ENCODE measurements at places on chromosomes 2 and 18.
A peak's percentile ranks its signal among the peaks of the same experiment; 100 is the strongest.

DNA sequence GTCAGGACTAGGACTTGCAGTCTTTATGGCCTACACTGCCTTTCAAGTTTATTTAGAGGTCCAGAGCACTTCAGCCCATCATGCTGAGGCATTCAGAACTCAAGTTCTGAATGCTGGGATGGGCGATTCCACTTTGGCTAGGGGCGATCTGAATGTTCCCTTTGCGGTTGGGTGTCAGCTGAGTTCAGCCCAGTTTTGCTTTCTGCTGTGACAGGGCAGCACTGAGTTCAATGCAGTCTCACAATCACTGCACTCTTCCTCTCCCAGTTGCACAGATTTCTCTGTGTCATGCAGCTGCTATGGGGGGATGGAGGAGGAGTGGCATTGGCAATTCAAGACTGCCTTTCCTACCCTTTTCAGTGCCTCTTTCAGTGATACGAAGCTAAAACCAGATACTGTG, 1232.0 kb upstream of the FAM98A start:
- no peak for DNase-seq

- no peak for DNase-seq
Observed at GRCh38 chr2:215884451-215885087, 128.8 kb downstream of the MREG start.

- no peak for DNase-seq
Observed at GRCh38 chr2:23569761-23570365, 184.9 kb downstream of the KLHL29 start.

GRCh38 chr18:79422022-79422782, 26.5 kb downstream of the NFATC1 start:
- no peak for DNase-seq

GRCh38 chr2:53964257-53964952, 6.4 kb downstream of the PSME4 start:
- DNase-seq, result no peak

DNA sequence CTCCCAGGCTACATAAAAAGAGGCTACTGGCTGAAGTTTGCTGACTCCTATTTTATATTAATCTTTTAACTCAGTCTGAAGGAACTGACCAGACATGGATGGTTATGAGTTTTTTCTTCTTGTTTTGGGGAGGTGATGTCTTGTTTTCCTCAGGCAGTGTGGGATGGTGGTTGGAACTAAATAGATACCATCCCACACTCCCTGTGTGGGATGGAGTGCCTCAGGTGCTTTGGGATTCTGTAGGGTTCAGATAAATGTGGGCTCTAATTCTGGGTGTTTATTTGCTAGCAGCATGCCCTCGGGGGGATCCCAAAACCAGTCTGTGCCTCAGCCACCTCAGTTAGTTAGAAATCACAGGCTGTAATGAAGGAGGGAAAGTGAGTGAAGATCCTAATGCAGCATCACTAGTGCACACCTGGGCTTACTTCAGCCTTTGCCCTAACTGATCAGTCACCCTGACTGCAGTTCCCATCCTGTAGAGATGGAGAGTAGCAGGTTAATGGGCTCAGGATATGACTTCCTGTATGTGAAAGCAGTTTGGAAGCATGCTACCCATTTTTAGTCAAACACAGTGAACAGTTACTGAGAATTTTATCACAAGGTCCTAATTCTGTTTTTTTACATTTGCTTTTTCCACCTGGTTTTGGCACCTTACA, 132.2 kb downstream of the SPTBN1 start:
- DNase-seq, result no peak

DNA sequence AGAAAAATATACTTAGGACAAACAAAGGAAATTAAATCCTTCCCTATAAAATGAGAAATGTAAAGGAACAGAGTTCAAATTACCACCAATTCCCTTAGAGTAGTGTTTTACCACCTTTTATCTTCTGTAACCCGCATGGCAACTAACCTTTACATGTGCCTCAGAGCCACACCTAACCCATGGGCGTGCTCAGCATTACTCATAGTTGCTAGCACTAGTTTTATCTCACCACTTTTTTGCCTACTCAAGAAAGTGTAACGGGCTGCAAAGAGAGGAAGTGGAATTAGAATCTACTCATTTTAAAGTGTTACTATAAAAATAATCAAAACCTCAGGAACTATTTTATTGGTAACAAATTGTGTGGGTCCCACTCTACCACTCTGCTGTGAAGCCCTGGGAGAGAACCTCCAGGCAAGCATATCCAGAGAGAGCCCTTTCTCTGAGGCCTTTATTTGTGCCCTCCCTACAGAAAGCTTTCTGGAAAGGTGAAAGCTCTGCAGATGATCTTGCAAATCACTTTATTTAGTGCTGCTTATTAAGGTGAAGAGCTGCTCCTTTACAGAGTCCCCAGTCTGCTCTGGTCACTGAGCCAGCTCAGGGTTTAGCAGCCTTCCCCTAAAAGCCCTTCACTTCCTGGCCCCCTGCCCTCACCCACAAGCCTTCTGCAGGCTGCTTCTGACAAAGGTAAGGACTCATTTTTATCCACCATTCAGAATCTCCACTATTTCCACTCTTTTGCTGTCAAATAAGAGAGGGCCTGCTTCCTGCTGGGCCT, 98.8 kb downstream of the TRABD2A start:
- peak; percentile 19 for DNase-seq

DNA sequence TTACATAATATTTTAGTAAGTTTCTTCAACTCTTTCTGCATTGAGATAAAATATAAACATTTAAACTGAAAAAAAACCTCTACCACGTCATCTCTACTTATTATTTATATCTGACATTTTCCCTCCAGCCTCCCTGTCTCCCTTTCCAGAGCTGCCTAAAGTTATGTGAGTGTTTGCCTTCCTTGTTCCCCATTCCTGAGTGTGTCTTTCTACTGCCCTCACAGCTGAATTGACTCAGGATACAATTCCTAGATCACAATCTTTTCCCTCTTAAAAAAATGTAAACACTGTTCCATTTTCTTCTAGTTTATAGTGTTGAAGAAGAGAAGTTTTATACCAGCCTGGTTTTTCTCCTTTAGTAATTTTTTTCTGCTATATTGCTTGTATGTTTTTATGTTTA, 5.3 kb downstream of the TRPM8 start:
- DNase-seq, result no peak

DNA sequence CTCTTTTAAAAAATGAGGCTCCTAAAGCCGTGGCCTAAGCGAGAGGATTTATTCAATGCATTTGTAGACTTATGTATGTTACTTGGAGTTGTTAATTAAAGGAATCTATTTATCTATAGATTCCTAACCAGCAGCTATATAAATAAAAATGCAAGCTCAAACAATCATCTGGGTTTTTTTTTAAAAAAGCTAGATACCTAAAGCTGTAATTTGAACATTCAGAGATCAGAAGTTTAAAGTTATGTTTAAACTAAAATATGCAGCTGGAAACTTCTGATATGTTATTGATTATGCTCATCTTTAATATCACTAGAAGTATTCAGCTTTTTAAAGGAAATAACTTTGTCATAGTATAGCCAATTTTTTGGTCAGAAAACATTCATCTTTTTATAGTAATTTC, 1.0 kb downstream of the MEIS1 start:
- DNase-seq, result no peak

DNA sequence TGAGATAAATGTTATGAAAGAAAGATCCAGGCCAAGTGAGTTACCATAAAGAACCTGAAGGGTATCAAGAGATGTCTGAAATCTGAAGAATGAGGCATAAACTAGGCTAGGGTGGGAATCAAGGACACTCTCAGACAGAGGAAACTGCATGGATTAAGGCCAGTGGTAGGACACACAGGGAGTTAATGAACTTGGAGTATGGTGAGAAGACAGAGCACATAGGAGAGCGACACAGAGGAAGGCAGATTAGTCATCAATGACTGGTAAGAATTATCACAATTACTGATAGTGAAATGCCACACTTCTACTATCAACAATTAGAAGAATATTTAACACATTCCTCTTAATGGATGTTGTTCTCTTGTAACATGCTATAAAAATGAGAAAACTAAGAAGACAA, 76.9 kb downstream of the TTC21B start:
- DNase-seq, result no peak

GRCh38 chr18:79251021-79251420, 144.7 kb upstream of the NFATC1 start:
- no peak for DNase-seq

DNA sequence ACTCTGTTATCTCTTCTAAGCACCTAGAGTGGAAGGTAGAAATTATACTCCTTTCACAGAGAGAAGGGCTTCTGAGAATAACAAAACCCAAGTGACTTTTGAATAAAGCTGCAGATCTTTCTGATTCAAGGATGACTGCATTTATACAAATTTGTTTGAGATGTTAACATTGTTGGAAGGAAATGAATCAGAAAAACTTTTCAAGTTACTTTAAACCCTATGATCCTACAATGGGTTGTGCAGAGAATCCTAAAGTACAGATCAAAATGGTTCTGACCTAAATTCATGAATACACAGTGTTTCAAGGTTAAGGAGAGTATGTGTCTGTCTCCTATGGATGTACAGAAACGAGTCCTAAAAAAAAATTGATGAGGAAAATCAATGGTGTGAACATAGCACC, 1.8 kb downstream of the RFTN2 start:
- no peak for DNase-seq

GRCh38 chr2:155665704-155666103, 666.8 kb downstream of the NR4A2 start:
- DNase-seq, result no peak

GRCh38 chr2:54529935-54530334, 73.8 kb downstream of the SPTBN1 start:
- DNase-seq, result no peak

DNA sequence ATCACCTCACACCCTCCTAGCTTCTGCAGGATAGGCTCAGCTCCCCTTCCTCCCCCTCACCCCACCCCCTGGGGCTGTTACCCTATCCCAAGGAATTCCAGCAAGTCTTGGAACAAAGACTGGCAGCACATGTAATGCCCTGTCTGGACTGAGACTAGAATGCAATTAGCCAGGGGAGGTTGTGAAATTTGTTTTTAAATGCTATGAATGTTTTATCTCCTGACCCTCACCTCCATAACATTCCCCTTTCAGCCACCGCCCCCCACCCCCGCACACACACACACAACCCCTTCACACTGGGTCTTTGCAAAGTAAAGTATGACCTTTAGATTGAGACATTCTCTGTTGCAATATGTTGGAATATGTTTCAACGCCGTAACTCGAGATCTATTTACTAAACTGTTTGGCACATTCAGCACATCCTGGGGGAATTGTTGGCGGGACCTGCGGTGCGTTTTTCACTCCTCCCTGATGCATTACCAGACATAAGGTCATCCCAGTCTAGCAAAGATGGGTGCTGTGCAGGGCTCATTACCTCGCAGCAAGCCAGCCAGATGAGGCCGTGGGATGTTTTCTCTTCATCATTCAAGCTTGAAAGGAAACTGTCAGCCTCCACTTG, 290.7 kb upstream of the SLC14A2 start:
- no peak for DNase-seq

DNA sequence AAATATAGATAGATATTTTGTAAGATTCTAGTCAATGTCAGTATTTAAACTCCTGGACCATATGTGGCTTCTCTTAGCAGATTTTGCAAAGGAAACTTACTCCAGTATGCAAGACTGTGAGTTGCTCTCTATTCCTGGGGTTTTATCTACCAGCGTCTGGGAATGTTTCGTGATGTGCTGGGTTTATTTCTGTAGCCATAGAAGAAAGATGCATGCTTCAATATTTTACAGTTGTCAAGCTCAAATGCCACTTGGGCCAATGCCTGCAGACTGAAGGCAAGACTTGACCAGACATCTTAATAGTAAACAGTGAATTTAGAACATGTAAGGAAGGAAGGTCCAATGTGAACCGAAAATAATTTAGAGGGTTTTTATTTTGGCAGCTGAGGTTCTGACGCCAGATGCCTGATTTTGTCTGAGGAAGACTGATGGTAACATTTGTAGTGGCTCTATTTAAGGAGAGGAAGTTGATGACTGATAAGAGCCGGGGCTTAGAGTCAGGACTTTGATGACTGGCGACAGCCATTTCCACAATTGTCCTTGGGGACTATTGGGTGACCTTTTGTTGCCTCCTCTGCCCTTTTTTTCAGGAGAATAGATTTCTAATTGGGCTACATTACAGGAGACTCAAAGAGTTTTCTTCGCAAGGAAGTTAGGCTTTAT, 154.3 kb downstream of the RAPGEF4 start:
- no peak for DNase-seq

DNA sequence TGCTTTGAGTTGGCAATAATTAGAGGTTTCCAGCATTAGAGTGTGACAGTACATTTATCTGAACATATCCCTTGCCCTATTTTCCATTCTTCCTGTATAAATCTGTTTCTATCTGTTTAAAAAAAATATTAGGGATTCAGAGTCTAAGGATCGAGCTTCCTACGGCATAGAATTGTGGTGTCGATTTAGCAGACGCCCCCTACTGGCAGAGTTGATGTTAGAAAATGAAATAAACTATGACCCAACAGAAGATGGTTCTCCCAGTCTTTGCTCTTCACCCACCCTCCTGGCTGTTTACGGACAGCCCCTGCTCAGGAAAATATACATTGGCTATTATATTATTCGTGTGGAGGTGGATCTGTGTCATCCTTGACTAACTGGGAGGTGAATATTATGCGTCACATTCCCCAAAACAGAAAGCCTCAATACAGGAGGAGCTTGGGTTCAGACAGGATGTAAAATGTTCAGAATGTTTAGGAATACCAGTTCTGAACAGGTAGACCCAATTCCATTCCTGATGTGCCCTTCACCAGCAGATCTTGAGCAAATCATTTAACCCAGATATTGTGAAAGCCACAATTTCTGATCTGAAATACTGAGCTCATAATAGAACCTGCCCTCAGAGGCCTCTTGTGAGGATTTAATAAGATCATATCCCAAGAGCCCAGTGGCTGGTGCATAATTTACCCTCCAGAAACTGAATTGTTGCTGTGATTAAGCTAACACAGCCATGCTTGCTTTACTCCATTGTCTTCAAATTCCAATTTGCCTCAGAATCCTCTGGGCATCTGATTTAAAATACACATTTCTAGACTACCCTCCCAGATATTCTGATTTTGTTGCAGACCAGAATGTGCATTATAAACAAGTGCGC, 10.8 kb upstream of the ERMN start:
- no peak for DNase-seq

- DNase-seq, result no peak
Observed at GRCh38 chr18:79871026-79871390, 73.3 kb downstream of the KCNG2 start.

- no peak for DNase-seq
Observed at GRCh38 chr18:212780-213179, 54.4 kb downstream of the USP14 start.

DNA sequence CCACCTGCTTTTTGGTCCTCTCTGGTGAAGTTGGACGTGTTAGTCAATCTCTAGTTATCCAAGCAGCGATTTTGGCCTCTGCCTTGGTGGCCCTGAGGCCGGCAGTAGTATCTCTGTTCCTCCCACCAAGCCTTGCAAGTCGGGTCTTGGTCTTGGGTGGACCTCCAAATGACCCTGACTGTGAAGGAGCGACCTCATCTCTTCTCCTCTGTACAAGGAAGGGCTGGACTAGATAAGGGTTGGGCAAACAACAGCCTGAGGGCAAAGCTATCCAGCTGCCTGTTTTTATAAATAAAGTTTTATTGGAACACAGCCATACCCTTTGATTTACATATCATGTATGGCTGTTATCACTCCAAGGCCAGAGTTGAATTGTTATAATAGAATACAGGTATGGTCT, 74.6 kb upstream of the FOSL2 start:
- no peak for DNase-seq

Data from stimulated activated CD4-positive, alpha-beta T cell treated with anti-CD3 and anti-CD28 coated beads, Interleukin-15, amount 100 ng/mL, for 1 hour (primary cell).